ENCODE measurements at places on chromosomes 2 and 18. TPM values are rescaled to one million over a fixed set of nuclear protein-coding genes. Genes with fewer than 3 reads are reported as not detected.

- no peak for DNase-seq
Observed at GRCh38 chr2:37781028-37781427, 109.6 kb upstream of the CDC42EP3 start.

DNA sequence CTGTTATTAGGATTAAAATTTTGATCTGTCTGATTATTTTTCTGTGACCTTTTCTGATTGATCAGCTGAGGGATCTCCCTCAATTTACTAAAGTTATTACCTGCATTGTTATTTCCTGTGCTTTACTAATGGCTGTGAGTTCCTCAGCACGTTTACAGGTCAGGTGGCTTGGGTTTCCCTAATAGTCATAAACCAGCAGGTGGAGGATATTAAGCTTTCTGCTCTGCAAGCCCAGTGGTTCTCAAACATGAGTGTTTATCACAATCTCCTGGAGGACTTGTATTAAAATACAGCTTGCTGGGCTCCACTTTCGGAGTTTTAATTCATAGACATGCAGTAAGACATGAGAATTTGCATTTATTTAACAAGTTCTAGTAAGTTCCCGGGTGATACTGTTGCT lies 22.4 kb upstream of the UGP2 start:
- no peak for DNase-seq

Gene SLC23A3
- 0.31 TPM for total RNA-seq

DNA sequence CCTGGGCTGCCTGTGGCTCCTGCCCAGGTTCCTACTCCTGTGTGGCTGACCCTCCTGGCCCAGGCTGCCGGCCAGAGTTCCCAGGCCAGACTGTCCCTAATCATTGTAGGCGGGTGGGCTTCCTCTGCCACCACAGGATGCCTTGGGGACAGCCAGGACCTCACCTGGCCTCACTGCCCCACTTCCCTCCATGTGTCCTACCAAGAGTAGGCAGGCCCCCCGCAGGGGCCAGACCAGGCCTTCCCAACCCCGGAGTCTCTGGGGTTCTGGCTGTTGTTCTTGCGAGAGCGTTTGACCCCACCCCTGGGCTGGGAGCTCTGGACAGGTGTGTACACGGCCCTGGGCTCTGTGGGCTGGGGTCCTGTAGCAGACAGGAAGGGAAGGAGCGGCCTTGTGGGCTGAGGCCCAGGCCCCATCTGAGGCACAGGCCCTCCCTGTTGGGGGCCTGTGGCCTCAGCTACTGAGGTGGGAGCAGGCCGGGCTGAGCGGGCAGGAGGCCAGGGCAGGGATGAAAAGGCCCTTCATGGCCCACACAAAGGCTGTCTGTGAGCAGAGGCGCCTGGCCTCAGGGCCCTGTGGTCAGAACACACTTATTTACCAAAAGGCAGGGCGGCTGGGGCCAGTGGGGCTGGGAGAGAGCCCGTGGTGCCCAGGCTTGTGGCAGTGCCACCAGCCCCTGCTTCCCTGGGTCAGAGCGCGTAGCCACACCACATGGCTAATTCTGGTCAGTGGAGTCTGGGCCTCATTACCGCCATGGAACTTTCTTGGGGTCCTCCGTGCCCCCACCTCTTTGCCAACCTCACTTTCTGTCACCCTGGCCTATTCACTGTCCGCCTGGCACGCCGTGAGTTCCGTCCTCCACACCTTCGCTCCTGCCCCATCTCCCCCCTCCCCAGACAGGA lies 2.0 kb downstream of the SNORC start:
- DNase-seq, result peak; percentile 78

GRCh38 chr2:3214806-3215404 lies 162.7 kb downstream of the EIPR1 start:
- no peak for DNase-seq

Gene BMP10
- total RNA-seq, result not detected
